ENCODE measurements at places on chromosomes 3 and 15.
A peak's percentile ranks its signal among the peaks of the same experiment; 100 is the strongest.

- no peak for DNase-seq
These were observed 64.9 kb upstream of the RAD18 start for GRCh38 chr3:9028134-9028533.

GRCh38 chr15:66308531-66308930 is 15.2 kb downstream of the DIS3L start:
- no peak for DNase-seq

GRCh38 chr3:162517110-162517509 is 1020.5 kb downstream of the OTOL1 start:
- DNase-seq: no peak

- DNase-seq: no peak
These were observed 7.4 kb downstream of the RASGRF1 start for GRCh38 chr15:79083154-79083553.

- DNase-seq: no peak
These were observed 40.1 kb downstream of the FLNB start for GRCh38 chr3:58048301-58048700.

GRCh38 chr15:40367371-40367685 is 9.3 kb downstream of the DISP2 start:
- DNase-seq: no peak

- no peak for DNase-seq
These were observed 43.4 kb upstream of the APEH start for GRCh38 chr3:49630784-49631183.

- DNase-seq: no peak
These were observed 807.4 kb downstream of the SQOR start for GRCh38 chr15:46442184-46442583.

- DNase-seq: peak; percentile 50
These were observed 2.8 kb downstream of the DUSP7 start for GRCh38 chr3:52053307-52054304.

DNA sequence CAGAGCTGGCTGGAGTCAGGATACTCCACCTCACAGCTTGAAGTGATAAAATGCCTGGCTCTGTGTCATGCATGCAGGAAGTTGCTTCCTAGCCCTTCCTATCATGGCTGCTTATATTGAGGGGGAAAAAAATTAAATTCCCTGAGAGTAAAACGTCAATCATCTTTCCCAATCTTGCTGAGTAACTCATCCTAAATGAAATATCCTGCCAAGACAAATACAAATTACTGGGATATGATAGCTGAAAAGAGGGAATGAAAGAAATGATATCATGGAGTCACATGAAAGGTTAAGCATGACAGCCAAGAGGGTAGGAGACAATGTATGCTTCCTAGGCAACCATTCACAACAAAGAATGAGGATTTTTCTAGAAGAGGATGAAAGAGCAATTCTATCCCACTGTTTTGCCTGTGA is 110.6 kb downstream of the ABI3BP start:
- DNase-seq: no peak

DNA sequence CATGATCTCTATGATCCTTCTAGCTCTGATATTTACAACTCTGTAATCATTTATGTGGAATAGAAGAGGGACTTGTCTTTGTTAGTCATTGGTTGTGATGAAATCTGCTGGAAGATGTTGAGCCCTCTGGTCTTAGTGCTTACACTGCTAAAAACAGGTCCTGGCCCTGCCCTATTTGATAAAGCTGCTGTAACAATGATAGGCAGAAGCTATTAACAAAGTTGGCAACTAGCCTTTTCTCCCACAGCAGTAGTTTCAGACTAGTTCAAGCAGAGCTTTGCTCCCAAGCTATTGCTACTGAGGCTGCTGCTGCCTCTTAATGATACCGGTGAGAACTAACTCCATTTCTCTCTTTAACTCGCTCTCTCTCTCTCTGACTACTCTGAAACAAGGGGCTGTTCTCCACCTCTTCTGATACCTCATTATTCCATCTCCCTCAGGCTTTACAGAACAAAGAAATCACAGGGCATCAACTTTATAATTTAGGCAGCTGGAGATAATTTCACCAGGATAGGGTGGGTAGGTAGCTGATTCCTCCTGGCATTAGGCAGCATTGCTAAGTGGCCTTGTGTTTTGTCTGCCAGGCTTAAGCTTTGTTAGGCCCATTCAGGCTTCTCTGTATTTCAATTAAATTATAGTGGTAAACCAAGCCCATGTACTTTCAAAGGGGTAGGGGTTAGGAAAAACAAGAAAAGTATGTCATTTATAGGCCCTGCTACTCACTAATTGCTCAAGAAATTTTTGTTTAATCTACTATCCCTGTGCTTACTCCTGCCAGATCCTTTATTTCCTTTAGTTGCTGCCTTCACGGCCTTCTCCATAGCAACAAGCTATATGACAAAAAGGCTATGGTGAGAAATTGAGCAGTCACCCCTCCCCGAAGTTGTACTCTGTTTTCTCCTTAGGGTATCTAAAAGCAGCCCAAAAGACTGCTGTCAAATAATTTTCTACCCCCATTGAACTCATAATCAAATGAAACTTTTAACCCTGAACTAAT is 139.6 kb downstream of the RBPMS2 start:
- no peak for DNase-seq

GRCh38 chr15:67884514-67885174 is 44.8 kb upstream of the RNU6-1 start:
- DNase-seq: peak; percentile 5

DNA sequence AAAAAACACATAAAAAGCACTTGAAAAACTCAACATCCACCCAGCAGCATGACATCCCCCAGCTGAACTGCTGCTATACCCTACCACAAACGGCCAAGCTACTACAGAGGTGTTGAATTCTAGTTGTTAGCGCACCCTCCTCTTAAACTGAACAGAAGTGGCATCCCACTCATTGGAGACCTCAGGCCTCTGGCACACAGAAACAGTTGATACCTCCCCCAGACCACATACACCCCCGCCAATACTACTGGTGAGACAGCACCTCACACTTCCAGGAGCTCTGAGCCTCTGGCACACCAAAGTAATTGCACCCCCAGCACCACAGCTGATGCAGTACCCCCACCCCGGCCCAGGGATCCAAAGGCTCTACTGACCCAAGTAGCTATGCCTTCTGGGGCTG is 190.2 kb downstream of the SCAPER start:
- no peak for DNase-seq

- no peak for DNase-seq
These were observed 23.4 kb downstream of the GOLIM4 start for GRCh38 chr3:168072323-168072650.
